Fibroblast of upper back skin (primary cell): ENCODE measurements at places on chromosomes 13 and 19.
A peak's percentile ranks its signal among the peaks of the same experiment; 100 is the strongest.

DNA sequence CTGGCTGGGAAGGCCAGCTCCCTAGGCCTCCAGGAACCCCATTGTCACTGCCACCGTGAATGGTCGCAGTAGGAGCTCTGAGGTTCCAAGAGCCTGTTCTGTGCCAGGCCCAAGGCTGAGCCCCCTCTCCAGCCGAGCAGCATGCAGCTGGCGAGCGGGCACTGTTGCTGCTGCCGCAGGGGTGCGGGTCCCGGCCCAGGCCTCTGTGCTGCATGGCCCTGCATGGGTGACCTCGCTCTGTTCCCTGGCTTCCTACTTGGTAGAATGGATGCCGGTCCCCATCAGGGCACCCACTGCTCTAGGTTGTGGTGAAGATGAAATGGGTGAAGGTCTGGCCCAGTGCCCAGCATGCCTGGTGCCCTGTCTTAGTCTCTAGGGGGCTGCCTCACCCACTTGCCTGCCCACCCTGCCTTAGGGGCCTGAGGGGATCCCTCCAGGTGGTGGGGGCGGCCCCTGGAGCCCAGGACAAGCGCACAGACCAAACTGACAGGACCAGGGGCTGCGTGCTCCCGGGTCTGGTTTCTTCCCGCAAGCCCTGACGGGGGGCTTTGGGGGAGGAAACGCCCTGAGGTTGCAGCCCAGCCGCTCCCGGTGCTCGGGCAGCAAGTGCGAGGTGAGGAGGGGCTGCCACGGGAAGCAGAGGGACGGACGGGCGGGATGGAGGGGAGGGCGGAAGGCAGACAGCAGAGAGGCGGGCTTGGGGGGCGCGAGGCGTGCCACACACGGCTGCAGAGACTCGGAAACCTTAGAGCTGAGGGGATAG lies 8.7 kb upstream of the UQCR11 start:
- no peak for DNase-seq

DNA sequence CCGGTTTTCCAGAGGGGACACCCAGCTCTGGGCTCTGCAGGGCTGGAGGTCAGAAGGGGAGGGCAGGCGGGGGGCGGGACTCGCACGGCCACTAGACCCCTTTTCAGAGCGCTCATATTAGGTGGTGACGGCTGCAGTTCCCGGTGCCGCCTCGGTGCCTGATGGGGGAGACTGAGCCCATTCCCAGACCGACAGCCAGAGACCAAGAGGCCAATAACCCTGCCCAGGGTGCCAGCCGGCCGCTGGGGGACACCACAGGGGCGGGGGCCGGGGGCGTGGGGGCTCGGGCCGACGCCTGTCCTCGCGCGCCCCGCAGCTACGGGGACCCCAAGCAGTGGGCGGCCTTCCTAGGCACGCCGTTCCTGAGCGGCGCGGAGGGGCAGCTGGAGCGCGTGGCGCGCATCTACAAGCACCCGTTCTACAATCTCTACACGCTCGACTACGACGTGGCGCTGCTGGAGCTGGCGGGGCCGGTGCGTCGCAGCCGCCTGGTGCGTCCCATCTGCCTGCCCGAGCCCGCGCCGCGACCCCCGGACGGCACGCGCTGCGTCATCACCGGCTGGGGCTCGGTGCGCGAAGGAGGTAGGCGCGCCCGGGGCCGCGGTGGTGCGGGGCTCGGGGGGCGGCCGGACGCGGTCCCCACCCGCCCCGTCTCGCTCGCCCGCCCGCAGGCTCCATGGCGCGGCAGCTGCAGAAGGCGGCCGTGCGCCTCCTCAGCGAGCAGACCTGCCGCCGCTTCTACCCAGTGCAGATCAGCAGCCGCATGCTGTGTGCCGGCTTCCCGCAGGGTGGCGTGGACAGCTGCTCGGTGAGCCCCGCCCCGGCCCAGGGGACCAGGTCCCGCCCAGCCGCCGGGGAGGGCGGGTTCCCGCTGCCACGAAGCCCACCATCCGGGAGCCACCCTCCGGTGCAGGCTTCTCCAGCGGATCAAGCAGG lies 2.4 kb downstream of the TIMM13 start:
- peak; percentile 79 for DNase-seq

- peak; percentile 31 for DNase-seq
These were observed 446.0 kb downstream of the FOXO1 start for GRCh38 chr13:40220299-40220935.

DNA sequence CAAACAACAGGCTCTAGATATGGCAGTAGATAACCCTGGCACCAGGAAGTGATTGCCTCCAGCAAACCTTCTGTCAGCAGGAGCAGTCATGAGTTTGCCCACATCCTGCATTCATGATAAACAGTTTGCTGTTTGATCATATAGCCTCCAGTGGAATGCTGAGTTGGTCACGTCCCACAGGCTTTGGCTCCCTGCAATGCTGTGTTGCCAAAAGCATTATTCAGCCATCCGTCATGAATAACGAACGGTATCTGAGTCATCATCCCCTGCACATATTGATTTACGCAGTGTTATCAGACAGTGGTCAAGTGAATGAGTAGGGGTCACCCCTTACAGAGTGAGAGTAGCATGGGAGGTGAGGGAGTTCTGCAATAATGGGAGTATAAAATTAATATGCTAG lies 21.9 kb upstream of the ZNF432 start:
- no peak for DNase-seq

DNA sequence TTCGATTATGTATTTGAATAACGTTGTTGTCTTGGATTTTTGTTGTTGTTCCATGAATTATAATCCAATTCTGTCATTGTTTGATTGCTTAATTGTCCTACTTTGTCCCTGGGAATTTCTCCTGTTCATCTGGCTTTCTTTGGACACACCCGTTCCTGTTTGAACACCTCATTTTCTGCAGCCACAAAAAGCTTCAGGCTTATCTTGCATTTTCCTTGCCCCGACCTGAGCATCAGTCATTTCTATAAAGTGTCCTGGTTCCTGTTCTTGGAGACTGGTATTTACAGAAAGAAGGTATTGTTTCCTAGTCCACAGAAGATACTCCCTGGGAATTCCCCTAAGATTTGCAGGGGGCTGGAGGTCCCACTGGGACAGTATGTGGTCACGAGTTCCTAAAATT lies 731.8 kb upstream of the ARGLU1 start:
- DNase-seq, result no peak

- DNase-seq, result no peak
These were observed 13.9 kb downstream of the RABAC1 start for GRCh38 chr19:41945135-41945766.

DNA sequence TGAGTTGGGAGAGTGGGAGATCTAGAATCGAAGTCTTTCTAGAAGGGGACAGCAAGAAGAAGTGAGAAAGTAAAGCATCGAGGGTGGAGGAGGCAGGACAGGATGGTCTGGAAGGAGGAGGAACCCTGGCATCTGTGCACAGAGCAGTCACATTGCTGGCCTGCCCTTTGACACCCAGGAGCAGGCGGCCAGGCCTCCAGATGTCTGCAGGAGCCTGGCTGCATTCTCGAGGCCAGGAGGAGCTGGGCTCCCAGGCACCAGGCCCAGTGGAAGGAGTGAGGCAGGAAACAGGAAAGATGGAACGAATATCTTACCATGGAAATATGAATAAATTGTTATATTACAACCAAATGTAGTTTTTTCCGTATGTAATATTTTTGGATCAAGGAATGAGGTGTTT lies 27.7 kb upstream of the ARGLU1 start:
- no peak for DNase-seq

GRCh38 chr13:33168321-33168960 lies 117.1 kb downstream of the STARD13 start:
- DNase-seq, result peak; percentile 25
